A549 (cell line): ENCODE measurements at places on chromosomes 5 and 9. TPM values are rescaled to one million over a fixed set of nuclear protein-coding genes. Genes with fewer than 3 reads are reported as not detected.

GRCh38 chr5:96001262-96001661 is 39.6 kb upstream of the ELL2 start:
- no peak for DNase-seq

GRCh38 chr9:71446473-71447411 is 321.6 kb downstream of the CEMIP2 start:
- peak; percentile 48 for DNase-seq

DNA sequence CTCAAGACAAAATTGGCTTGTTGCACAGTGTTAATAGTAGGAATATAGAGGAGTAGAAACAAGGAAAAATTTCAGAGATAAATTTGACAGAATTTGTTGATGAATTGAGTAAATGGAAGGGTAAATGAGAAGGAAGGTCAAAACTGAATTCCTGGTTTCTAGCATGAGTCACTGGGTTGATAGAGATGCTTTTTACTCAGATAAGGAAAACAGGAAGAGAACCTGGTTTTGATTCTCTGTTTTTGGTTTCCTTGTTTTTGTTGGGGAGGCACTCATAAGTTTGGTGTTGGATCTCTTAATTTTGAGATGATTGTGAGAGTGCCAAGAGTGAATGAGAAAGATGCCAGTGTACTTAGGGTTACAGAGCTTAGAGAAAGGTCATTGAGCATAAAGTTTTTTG is 7.1 kb downstream of the LRRC70 start:
- no peak for DNase-seq

GRCh38 chr9:87959916-87960581 is 14.3 kb downstream of the CDK20 start:
- no peak for DNase-seq

DNA sequence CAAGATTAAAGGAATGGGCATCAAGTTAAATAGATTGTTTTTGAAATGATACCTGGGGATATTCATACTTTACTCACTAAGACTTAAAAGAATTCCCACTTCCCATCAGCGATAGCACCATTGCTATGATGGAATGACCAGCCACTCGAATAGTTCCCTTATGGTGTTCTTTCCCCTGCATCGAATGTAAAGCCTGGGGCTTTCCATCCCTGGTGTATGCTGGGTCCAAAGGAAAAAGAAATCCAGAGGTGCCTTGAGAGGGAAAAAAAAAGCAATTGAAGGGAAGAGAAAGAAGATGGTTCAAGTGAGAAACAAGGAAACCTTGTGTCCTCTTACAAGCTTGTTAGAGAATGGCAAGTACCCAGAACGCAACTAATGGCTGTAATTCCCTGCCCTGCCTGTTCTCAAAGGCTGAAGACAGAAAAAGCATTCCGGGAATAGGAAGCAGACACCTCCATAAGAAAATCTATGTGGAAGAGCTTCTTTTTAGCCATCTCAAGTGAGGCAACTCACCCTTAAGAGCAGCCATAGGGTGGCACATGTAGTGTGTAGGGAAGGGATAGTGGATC is 351.1 kb upstream of the DAB2 start:
- DNase-seq, result no peak

DNA sequence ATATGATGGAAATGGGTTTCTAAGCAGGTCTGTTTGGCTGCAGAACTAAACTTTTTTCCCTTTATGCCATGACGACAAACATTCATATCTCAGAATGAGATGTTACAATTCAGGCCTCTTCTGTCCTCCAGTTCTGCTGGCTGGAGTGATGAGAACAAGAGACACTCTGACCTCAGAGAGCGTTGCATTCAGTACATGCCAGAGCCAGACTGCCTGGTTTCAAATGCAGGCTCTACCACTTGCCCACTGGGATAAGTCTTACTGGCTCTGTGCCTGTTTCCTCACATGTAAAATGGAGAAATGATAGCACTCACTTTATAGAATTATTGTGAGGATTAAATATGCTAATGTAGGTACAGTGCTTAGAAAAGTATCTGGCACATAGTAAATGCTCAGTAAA is 24.8 kb upstream of the TOMM5 start:
- no peak for DNase-seq

GRCh38 chr5:55407059-55407684 is 99.4 kb downstream of the MTREX start:
- peak; percentile 25 for DNase-seq

AQP3 gene
- polyA plus RNA-seq, result 5.4 to 7.2 TPM (median 6.2 TPM) in 3 replicates

CD74 gene
- not detected in 3 replicates for polyA plus RNA-seq

LRSAM1 gene
- polyA plus RNA-seq, result 9.2 to 10.5 TPM (median 10.0 TPM) in 3 replicates
